ENCODE measurements at places on chromosomes 12 and 14.

DNA sequence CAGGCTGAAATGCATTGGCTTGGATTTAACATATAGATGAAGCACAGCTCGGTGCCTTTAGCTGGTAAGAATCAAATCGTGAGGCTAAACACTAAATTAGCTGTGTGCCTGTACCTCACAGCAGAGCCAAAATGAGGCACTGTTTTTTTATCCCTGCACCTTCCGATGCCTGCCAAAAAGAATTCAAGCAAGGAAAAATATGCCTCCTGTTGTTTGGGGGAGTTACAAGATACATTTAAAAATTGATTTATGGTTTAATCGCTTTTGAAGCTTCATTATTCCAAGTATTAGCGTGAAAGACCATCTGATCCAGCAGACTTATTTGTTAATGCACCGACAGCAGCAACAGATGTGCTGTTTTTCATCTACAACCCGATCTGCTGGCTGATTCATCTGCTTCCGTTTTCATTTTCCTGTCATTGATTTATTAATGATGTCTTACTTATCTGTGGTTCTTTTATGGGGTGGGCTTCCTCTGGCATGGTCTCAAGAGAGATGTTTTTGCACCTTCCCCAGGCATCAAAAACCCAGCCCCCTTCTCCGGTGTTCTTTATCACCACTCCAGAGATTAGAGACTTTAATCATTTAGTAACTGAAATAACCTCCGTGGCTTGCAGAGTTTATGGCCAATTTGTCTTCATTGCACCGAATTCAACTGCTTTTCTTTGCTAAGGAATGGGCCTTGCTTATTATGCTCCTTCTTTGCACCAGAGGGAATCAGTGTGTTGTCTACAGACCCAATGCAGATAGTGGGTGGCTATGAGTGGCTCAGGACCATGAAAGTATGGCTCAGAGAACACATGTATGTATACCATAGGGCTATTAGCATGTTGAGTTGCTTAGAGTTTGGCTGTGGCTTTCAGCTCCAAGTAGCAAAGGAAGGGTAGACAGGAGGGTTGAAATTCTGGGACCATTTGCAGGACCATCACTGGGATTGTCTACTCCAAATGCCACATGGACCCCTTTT, 166.8 kb upstream of the TMEM260 start:
- no peak for DNase-seq

GRCh38 chr12:38998887-38999482, 93.6 kb upstream of the CPNE8 start:
- no peak for DNase-seq

DNA sequence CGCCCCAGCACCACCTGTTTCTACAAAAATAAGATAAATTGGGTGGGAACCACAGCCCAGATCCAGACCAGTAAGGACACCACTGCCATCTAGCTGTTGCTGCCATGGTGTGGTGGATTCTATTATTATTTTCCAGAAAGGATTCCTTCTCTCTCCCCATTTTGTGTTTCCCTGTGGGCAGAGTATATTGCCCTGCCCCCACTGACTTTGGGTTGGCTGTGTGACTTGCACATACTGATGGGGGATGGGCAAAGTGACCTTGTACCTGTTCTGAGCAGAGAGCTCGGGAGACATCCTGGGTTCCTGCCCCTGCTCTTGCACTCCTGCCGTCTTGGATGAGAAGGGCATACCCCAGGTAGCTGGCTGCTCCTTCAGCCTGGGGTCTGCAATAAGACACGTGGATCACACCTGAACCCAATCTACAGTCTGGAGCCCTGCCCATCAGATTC, 24.3 kb downstream of the MOAP1 start:
- no peak for DNase-seq

DNA sequence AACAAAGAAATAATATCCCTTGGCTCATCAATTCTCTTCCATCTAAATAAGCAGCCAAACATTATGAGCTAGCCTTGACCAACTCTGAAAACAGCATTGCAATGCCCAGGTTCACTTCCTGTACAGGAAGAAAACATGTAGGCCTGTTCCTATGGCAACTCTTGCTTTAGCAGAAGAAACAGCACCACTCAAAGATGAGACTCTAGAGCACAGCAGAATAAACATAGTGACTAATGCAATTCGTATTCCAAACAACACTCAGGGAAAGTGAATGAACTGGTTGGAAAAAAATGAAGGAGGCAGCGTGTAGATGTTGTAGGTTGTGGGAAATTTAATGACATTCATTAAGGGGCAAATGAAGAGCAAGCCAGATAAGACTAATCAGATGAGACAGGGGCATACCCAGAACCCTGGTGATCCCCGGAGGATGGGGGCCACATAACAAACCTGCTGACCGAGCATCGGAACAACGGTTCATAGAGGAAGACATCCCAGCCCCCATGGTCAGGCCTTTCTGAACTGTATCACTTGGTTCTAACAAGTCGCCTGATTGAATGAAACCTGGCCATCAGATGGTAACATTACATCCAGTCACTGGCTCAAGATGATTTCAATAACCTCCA, 9.0 kb downstream of the ARHGDIB start:
- DNase-seq: no peak

DNA sequence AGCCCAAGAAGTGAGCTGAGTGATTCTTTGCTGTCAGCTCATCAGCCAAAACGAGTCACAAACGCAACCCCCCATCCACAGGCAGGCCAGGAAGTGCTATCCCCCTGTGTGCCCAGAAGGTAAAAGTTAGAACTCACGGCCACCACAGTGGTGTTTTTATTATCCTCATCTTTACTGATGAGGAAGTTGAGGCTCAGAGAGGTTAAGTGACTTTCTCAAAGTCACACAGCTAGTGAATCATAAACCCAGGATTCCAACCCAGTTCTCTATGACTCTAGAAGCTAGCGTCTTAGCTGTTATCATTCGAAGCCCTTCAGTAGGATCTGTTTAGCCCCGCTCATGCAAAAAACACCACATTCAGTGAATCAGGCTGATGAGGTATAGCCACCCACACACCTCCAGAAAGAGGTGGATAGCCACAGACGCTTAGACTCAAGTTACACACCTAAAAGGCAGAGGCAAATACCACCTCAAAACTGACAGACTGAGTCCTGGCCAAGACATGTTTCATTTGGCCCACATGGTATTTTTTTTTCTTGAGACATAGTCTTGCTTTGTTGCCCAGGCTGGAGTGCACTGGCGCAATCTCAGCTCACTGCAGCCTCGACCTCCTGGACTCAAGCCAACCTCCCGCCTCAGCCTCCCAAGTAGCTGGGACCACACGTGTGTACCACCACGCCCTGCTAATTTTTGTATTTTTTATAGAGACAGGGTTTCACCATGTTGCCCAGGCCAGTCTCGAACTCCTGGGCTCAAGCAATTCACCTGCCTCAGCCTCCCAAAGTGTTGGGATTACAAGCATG, 100.7 kb downstream of the SCARB1 start:
- DNase-seq: no peak

GRCh38 chr12:131046813-131047788, 93.4 kb downstream of the ADGRD1 start:
- no peak for DNase-seq

DNA sequence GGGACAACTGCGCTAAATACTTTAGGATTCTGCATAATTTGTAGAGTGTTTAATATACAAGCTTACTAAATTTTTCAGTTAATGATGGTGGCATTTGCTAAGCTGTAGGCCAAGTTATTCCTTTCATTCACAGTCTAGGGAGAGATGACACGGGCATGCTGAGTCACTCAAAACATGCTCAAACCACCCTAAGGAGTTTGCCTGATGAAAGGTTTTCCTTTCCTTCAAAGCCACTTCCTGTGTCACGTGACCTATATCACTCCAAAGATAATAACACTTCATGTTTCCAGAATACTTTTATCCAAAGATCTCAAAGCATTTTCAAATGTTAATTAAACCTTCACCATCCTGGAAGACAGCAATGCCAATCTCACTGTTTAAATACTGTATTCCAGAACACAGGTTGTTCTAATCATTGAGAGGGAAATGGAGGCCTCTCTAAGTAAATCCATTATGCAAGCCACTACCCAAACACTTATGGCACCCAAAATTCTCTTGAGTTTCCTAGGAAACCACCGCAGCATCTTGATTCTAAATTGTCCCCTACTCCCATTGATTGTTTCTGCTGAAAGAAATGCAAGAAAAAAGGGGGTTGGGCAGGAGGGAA, 207.0 kb upstream of the CDKN3 start:
- DNase-seq: no peak

DNA sequence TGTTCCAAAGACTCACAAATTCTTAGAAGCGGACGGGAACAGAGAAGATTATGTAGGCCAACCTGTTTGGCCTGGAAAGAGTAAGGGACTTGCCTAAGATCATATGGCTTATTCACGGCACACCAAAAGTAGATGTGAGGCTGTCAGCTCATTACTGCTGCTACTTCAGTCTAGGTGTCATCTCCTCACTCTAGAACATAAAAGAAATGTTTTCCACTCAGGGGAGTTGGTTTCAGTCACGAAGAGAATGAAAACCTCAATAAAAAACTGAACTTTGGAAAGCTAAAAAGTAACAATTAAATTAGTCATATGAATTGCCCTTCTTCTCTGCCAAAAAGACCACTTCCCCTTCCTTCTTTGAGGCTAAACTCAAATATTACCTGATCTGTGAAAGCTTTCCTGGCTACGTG, 658 bp upstream of the CEP128 start:
- no peak for DNase-seq

- DNase-seq: no peak
Measured at GRCh38 chr12:52910248-52910883, 5.5 kb upstream of the KRT8 start.

- DNase-seq: no peak
Measured at GRCh38 chr14:50763382-50764007, 67.5 kb downstream of the NIN start.

DNA sequence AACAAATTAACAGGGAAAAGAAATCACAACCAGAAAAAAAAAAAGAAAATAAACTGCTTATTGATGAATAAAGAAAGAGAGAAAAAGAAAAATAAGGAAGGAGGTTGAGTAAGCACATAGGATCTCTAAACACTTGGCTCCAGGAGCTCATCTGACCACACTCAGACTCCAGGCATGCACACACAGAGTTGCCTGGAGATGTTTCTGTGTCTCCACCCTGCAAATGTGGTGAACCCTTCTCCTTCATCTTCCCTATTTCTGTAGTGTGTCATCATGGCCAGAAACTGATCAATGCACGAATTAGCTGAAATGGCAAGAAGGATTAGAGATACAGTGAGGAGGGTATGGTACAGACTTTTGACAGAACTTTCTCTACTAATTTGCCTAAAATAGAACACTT, 20.2 kb downstream of the OR4N2 start:
- DNase-seq: no peak

- no peak for DNase-seq
Measured at GRCh38 chr12:113135178-113136127, at the start of gene RASAL1. TSS of gene RASAL1 (minus strand) at chr12:113135761. CDS start at chr12:113135462, 299 bp downstream.

- no peak for DNase-seq
Measured at GRCh38 chr12:2156333-2156732, 103.5 kb downstream of the CACNA1C start.

GRCh38 chr14:94138251-94138650, 8.8 kb upstream of the IFI27L2 start:
- DNase-seq: no peak

DNA sequence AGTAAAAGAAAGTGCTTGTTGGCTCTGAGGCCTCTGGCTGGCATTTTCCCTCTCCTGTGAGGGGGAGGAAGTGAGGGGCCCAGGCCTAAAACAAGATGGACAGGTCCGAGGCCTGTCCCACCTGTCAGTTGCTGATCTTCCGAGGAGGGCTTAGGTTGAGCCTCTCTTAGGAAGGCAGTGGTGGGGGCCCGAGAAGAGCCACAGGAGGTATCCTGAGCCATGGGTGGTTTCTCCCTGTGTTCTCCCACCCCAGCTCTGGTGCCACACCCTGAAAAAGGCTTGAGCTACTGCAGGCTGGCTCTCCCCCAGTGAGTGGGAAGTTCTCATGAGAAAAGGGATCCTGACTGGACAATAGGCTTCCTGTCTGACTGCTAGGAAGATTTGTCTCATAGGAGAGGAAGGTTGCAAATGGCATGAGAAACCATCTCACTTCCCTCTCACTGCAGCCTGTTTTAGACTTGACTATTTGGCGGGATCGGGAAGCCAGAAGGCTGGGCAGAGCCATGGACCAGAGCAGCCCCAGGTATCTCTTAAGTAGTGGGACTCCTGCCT, 72.1 kb upstream of the SRSF5 start:
- no peak for DNase-seq

DNA sequence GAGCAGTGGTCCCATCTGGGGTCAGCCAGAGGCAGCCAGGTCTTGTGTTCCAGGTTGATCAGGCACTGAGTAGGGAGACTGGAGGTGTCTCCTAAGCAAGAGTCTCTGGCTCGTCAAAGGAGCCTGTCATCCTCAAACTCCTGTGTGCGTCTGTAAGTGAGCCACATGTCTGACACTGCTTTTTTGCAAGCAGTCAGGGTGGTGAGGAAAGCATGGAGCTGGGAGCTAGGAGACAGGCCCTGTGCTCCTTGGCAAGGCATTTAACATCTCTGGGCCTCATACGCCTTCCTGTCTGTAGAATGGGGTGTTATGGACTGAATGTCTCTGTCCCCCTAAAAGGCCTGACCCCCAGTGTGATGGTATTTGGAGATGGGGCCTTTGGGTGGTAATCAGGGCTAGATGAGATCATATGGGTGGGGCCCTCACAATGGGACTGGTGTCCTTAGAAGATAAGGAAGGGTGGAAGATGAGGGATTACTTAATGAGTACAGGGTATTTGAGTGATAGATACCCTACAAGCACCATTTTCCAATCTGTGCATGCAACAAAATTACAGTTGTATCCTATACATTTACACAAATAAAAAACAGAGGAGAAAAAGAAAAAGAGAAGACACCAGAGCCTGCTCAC, 53.0 kb downstream of the ARL6IP4 start:
- DNase-seq: no peak

DNA sequence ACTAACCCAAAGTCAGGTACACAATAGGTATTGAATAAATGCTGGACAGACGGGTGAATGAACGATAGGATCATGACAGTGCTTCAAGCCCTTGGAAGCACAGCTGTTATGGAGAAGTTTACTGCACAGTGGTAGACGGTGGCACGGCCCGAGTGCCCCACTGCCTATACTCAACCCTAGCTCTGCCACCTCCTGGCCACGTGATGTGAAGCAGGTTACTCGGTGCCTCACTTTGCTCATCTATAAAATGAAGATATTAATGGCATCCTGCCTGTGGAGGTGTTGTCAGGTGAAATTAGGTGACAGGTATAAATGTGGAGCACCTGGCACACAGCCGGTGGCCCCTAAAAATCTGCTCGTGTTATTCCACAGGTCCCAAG, 5.8 kb downstream of the ASB2 start:
- DNase-seq: no peak

DNA sequence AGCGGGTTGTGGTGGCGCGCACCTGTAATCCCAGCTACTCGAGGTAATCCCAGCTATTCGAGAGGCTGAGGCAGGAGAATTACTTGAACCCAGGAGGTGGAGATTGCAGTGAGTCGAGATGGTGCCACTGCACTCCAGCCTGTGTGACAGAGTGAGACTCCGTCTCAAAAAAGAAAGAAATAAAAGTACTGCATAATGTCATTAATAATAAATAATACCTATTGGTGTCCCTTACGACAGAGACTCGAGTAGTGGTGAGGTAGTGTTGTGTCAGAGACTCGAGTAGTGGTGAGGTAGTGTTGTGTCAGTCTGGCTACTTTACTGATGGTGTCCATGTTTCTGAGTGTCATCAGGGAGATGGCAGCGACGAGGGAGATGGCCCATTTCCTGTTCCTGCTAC, 1.3 kb downstream of the GLS2 start:
- DNase-seq: no peak

GRCh38 chr12:65015850-65016249, 105.3 kb downstream of the WIF1 start:
- DNase-seq: no peak

Measured in iPS DF 19.7 (cell line).